Stimulated activated CD8-positive, alpha-beta memory T cell treated with anti-CD3 and anti-CD28 coated beads, Interleukin-4, amount 100 ng/mL, for 1 hour (primary cell): ENCODE measurements at places on chromosomes 4 and X.

DNA sequence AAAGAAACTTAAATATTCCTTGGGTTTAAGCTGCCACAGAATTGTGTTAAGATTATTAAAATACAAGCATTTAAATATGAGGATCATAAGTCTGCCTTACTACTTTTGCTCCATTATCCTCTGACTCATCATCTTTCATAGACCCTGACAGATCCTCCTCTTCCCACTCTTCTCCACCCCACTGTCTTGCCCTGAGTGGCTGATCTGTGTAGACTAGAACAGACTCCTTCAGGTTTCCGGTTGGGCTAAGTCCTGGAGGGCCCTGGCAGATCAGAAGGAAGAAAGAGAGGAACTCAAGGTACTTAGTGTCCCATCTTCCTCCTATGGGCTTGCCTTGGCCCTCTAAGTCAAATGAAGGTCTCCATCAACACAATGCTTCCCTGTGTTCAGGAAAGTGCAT lies 30.7 kb downstream of the PALLD start:
- no peak for DNase-seq

DNA sequence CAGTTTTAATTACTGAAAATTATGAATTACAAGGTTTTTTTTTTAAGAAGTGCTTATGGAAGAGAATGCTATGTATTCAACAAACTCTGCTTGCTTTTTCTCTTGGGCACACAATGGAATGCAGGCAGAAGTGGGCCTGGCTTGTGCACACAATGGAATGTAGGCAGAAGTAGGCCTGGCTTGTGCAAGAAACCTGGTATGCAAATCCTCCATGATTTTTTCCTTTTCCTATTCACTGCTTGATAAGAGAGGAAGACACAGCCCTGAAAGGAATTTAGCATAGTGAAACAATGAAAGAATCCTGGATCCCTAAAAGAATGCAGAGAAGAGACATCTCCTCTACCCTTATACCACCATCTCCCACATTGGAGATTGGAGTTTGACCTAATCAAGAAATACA lies 138.4 kb downstream of the COL25A1 start:
- DNase-seq: no peak

- no peak for DNase-seq
These were observed 26.0 kb downstream of the ADH4 start for GRCh38 chr4:99117876-99118693.

DNA sequence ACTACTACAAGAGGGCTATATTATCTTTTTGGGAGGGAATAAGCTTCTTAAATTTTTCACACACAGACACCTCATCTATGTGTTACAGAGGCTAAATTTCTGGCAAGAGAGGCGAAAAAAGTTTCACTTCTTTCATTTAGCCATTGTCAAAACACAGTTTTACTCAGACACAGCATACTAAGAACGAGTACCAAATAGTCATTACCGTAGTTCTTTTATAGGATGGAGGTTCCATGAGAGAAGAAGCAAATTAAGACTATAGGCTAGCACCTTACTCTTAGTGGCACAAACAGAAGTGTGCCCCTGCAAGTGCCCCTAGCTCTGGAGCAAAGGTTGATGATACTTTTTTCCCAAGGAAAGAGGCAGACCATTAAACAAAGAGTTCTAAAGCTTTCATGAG lies 26.2 kb downstream of the UGT2B7 start:
- DNase-seq: no peak

DNA sequence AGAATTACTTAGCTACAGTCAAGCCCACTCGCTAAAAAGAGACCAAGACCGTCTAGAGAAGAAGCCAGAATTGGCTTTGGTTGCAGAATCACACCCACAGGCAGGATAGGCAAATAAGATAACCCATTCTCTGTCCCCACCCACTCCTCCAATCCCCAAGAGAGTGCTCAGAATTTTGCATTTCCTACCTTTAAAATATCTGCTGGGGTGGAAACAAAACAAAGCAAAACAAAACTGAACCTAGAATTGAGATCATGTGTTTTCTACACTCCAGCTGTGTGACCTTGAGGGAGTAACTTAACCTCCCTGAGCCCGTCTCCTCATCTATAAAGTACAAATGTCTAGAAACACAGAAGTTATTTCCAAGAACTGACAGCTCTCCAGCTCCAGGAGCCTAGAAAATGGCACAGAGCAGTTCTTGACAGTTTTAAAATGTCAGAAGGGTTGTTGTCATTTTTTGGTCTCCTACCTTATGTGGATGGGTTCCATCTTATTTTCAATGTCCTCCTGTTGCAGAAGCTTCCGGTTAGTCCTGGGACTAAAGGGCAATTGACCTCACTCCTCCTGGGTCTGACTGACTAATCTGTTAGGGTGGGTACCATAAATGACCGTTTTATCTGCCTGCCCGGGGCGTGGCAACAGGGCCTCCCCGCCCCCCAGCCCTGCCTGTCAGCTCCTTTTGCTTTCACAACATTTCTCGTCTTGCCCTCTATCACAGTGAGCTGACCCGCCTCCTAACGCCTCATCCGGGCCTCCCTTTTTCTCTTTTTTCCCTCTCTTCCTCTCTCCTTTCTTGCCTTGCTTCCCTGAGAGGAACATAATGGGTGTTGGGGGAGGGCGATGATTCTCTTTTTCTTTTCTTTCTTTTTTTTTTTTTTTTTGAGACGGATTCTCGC lies 114.0 kb downstream of the RBM47 start:
- no peak for DNase-seq

DNA sequence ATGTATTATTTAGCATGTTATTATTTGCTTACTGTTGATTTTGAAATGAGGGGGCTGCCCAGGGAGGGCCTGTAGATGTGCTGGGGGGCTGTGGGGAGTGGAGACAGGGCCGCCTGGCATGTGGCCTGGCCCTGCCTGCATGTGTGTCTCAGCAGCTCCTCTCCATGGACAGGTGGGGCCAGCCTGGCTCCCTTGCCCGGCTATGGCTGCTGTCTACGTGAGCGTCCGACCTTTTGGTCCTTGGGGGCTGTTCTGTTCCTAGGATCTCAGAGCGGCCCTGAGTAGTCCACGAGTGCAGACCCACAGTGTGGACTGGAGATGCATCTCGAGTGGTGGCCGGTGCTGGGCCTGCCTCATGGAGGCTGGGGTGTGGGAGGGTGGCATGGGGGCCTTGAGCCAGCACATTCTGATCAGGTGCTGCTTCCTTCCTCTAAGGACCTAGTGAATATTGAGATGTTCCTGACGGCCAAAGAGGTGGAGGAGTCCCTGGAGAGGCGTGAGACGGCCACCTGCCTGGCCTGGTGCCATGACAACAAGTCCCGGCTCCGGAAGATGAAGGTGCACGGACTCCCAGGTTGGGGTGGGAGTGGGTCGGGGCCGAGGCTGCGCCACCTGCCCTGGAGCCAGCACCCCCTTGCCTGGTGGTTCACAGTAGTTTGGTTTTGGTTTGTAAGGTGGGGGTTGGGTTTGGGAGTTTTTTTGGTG lies 24.9 kb upstream of the UVSSA start:
- DNase-seq: no peak

DNA sequence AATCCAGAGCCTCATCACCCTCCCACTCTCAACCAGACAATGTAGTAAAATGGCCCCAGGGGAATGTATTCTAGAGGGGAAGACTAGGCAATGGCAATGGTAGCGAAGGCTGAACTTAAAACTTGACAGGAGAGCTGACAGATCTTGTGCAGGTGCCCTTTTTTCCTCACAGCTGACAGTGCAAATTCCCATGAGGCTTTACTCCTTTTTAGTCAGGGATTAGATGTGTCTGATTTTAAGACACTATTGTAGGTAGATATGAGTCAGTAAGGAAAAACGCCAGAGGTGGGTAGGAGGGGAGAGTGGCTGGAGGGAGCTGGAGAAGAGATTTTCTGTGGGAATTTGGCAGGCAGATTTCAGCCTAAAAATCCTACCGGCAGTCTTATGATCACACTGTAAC lies 10.7 kb downstream of the CAPN6 start:
- no peak for DNase-seq

GRCh38 chr4:8410066-8410625 lies 30.4 kb downstream of the ACOX3 start:
- DNase-seq: no peak
